Mesenteric fat pad (tissue), 1 donor: ENCODE measurements at places on chromosomes 5 and 9. TPM values are rescaled to one million over a fixed set of nuclear protein-coding genes. Genes with fewer than 3 reads are reported as not detected.

SHB gene
- total RNA-seq, result 19.3 TPM

GRCh38 chr5:180059326-180059725 is 12.2 kb downstream of the RNF130 start:
- DNase-seq, result no peak

- DNase-seq, result no peak
Observed at GRCh38 chr5:68428231-68428811, 212.8 kb downstream of the PIK3R1 start.

DNA sequence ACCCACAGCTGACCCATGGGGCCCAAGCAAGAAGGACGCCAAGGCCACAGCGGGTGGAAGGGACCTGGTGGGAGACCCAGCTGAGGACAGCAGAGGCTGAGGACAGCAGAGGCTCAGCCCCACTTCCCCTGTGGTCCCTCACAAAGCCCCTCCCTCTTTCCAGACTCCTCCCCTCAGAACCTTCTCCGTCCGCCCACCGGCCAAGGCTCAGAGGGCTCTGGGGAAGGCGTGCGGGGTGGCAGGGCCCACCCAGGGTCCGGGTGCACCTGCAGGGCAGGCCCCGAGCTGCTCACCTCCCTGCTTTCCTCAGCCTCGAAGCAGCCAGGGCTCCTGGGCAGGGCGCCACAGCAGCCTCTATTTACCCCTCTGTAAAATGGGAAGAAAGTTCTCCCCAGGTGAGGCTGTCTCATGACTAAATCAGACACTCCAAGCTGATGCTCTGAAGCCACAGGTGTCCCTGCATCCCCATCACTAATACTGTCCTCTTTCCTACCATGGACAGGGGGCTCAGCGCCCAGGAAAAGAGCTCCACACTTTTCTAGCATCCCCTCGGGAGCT is 137.9 kb upstream of the PPP1R26 start:
- no peak for DNase-seq

GRCh38 chr5:22736443-22737003 is 116.6 kb downstream of the CDH12 start:
- no peak for DNase-seq

DNA sequence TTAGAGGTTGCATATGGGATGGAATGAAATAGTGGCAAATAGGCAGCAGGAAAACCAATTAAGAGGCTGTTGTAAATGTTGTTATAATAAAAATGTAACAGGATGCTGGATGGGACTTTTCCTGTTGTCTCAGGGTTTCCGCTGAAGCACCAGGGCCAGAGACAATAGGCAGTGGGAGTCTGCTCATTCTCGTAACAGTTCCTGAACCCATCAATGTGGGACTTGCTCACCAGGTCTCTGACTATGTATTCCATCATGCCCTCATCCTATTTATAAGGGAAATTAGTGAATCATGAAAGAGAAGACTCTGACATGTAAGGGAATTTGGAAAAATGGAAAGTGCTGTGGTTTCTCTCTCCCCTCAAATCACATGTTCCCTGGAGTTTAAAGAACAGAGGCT is 23.5 kb upstream of the SSBP2 start:
- no peak for DNase-seq

GRCh38 chr5:96687812-96688453 is 25.8 kb downstream of the CAST start:
- DNase-seq, result no peak

DNA sequence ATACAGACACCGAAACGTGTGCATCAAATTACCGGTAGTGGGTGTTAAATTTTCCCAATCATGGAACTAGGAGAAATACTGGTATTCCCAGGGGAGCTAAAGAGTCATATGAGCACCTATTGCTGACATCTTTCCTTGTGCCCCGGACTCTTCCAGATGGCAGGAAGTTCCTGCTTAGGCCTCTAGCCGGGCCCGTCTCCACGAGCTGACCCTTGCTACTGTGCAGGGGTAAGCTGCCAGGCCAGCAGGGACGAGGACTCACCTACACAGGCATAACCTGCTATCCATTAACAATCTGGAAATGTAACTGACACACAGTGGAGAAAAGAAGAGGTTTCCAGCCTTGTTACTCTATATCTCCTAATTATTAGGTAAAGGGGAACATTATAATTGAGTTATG is 16.2 kb upstream of the SSBP2 start:
- no peak for DNase-seq

- no peak for DNase-seq
Observed at GRCh38 chr5:74579215-74579614, 61.3 kb downstream of the ENC1 start.

DNA sequence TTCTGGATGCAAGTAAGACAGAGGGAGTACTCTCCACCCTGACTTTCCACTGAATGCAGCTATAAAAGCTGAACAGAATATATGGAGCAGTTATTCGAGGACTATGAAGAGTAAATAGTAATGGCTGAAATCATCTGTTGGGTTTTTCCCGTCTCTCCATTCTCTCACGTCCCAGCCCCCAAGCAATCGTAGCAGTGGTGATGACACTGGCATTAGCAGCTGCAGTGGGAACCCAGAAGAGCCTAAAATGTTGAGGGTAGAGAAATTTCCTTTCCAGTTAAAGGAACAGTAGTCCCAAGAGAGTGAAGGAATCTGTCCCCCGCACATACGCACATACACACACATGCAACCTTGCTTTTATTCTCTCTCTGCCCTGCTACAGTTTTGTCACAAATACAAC is 33.2 kb downstream of the MED27 start:
- no peak for DNase-seq

DNA sequence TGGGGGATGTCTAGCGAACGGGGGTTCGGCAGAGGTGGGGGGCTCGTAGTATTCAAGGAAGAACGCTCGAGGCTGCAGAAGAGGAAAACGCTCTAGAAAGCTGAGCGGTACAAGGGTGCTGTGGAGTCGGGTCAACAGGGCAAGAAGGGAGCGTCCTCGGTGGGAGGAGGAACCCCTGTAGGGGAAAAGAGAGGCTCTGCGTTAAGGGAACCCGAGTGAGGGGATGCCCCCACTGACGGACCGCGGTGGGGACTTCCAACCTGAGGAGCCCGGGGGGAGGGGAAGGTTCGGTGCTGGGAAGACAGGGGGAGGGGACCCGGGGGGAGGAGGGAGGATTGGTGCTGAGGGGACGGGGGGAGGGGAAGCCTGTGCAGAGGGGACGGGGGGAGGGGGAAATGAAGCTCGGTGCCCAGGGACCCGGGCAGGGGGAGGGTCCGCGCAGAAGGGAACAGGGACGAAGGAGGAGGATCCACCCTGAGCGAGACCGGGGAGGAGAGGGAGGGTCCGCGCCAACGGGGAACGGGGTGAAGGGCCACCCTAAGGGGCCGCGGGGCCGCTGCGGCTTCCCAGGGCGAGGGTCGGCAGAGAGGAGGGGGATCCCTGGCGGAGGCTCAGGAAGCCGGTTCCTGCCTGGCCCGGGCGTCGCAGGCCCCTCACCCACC is 621 bp downstream of the NR6A1 start:
- DNase-seq, result peak; percentile 91

- no peak for DNase-seq
Observed at GRCh38 chr5:65482736-65483545, 1.2 kb upstream of the ADAMTS6 start.

- no peak for DNase-seq
Observed at GRCh38 chr5:77322406-77322805, 111.9 kb downstream of the PDE8B start.

- no peak for DNase-seq
Observed at GRCh38 chr9:93156475-93157008, 22.5 kb upstream of the NINJ1 start.

- DNase-seq, result no peak
Observed at GRCh38 chr9:112503170-112503569, 16.5 kb downstream of the KIAA1958 start.
